ENCODE measurements at places on chromosomes 12 and 14.
A peak's percentile ranks its signal among the peaks of the same experiment; 100 is the strongest.

- DNase-seq, result no peak
These were observed 123.5 kb upstream of the FBXO33 start for GRCh38 chr14:39555749-39556148.

GRCh38 chr12:91256411-91256810, 73.8 kb upstream of the DCN start:
- DNase-seq, result no peak

DNA sequence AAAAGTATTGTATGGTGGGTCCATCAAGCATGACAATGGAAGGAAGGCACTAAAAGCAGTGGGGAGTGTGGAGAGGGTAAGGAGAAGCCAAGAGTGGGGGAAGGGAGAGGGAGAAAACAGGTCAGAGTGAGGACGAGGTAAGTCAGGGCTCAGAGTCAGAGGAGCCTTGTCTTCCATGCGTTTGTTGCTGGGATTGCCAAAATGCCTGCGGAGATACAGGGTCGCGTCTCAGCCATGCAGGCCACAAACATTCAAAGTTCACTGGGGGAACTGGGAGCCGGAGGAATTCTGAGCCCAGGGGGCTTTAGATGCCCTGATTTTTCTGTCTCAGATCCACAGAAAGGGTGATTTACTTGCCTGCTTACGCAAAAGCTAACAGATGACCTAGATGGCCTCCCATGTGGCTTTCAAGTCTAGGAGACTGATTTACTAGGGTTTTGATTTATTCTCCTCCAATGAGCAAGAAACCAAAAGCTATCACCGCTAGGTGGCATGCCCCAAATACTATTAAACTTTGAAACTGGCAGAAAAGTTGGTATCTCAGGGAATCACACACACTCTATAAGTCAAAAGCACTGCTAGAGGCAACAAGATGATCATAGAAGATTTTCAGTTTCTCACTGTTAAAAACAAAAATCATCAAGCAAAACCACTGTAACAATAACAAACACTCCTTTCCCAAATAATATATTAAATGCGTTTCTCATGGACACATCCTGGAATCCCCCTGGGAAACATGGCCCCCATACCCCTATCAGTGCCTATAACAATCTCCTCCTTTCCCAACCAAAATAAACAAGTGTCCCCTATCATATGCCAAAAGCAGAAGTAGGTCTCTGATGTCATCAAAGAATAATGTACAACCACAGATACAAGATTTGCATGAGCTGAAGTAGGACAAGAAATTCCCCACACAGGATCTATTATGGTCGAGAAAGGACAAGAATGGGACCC, 26.6 kb upstream of the MDM1 start:
- peak; percentile 52 for DNase-seq

DNA sequence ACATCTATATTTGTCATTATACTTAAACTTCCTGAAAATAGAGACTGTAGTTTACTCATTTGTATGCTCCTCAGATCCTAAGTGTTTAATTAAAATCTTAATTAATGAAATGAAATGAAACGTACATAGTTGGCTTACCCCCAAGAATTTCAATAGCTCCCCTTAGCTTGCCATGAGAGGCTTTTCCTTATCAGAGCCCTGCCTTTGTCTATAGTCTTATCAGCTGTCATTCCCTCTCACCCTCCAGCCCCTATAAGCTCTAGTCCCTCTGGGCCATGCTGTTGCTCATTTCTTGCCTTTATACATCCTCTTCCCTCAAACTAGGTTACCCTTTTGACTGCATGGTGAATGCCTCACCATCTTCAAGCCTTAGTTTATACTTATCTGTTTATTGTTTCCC, 1.1 kb upstream of the RTRAF start:
- no peak for DNase-seq

DNA sequence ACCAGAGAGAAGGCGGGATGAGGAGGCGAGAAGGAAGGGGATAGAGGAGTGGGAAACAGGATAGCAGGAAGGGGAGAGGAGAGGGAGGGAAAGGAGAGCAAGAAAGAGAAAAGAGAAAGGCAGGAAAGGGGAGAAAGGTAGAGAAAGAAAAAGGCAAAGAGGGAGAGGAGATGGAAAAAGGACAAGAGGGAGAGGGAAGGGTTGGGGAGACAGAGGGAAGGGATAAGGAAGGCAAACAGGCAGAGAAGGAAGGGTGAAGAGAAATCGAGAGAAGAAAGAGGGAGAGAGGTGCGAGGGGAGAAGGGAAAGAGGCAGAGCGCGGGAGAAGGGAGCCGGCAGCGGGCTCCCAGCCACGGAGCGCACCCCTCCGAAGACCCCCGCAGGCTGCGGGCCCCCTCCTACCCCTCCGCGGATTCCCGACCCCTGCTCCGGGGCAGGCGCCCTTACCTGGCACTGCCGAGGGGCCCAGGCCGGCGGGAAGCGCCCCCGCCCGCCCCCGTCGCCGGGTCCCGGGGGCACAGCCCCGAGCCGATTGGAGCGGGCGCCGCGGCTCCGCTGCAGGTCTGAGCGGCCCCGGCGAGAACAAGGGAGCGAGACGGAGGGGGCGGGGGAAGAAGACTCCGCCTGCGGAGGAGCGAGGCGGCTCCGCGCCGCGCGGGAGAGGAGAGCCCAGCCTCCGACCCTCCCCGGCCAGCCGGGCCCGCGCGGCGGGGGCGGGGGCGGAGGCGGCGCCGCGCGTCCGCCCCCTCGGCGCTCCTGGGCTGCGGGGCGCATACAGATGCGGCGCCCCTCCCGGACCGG, at the start of gene CDH24:
CDH24 (minus strand) TSS at position 565 of the 801 bp plus-strand sequence. CDS start 1,787 bp downstream, outside the sequence.
- peak; percentile 64 for DNase-seq

DNA sequence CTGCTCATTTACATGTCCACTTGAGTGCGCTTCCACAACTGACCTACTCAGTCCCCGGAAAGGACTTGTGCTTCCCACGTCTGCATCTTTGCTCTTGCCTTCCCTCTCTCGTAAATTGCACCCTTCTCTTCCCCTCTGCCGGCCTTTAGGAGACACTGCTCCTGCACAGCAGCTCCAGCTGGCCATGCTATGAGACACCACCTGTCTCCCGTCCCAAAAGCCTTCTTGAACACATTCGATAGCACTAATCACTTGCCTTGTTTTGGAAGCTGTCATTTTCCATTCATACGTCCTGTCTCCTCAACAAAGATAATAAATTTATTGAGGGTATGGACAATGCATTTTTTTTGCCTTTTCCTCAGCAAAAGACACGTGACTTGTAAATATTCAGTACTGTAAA, 15.7 kb upstream of the KCNA1 start:
- DNase-seq, result no peak

DNA sequence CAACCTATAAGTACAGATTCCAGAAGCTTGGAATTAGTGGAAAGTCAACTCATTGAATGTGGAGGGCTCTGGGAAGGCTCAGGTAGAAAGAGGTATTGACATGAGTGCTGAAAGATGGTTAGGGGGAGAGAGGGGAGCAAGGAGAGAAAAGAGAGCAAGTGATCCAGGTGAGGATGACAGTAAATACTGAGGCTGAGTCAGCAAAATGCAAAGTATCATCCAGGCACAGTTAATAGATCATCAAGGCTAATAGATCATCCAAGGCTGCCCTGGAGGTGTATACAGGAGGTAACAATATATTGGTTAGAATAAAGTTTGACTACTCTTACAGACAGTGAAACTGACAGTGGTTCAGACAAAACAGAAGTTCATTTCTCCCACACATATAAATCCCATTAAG, 100.5 kb downstream of the TBX5 start:
- no peak for DNase-seq

- DNase-seq, result no peak
These were observed 71.7 kb upstream of the ETV6 start for GRCh38 chr12:11577658-11578260.

- DNase-seq, result no peak
These were observed 51.3 kb downstream of the FAM222A start for GRCh38 chr12:109764776-109765445.

DNA sequence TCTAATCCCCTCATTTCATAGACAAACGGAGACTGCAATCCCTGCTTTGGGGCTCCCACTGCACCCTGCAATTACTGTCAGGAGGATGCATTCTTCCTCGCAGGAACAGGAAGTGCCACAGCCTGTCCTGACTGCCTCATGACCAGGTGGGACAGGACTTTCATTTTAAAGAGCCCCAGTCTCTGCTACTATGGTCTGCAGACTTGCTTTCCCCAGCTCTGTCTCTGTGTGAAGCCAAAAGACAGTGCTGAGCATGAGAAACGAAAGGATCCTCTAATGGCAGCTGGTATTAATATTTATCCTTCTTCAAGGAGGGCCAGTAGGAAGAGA, 60.0 kb upstream of the PNMA1 start:
- no peak for DNase-seq

DNA sequence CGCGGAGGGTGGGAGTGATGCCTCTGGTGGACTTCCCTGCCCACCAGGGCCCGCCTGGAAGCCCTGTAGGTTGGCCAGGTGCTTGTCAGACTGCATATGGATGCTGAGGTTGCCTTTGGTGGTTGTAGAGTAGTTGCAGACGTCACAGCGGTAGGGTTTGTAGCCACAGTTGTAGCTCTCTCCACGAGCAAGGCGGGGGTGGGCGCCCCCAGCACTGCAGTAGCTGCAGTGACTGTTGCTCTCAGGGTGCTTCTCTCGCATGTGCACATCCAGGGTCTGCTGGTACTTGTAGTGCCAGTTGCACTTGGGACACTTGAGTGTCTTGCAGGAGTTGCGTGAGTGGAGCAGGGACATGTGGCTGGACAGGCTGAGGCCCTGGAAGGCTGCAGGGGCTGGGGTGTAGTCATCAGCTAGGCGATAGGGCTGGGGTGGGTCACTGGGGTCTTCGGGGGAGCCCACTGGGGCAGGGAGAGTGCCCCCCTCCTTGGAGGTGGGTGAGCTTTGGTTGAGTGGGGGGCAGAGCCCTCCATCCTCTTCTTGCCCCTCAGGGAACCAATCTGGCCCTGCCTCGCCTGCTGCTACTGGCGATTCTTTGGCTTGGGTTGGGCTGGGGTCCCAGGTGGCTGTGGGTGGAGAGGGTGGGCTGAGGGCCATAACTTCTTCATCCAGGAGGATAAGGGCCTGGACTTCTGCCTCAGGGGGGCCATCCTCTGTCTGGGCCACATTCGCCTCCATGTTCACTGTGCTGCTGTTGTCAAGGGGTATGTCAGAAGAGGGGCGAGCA, 17.7 kb downstream of the ZFHX2 start:
- DNase-seq, result no peak

DNA sequence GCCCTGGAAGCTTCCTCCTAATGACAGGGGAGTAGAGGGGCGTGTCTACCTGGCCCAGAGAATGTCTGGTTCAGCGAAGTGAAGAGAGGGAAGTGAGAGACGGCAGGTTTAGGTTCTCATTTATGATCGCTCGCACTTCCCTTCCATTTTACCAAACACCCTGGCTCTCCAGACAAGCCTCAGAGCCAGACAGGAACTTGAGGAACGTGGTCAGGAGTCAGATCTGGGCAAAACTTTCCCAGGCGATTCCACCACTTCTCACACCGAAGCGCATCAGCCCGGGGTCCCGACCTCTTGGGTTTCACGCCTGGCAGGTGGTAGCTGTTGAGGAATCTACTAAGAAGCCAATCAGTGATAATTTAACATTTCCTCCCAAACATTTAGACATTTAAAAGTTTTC, 21.3 kb downstream of the ACTN1 start:
- no peak for DNase-seq

DNA sequence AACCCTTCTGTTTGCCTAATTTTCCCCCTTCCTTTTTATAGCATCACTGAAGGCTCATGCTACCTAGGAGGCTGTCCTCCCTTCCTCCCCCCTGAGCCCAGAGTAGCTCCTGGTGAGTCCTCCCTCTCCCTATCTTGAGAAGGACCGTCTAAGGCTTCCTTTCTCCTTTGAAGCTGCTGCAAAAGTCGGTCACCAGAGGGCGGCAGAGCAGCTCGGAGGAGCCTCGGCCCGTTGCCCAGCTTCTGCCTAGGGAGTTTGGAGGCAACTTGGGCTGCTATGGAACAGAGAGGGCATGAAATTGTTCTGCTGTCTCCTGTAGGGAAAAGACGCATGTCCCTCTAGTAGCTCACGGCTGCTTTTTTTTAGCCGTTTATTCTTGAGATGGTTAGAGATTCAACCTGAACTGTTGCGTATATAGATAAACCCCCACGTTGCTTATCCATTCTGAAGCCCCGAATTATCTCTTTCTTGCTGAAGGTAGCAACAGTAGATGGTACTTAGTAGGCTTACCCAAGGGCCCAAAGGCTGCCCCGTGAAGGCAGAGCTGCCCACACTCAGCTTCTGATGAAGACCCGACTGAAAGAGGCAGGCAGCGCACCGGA, 5.7 kb downstream of the WNT5B start:
- peak; percentile 82 for DNase-seq

GRCh38 chr14:100032738-100033137, 32.5 kb upstream of the EVL start:
- DNase-seq, result no peak

- DNase-seq, result no peak
These were observed 162.7 kb downstream of the FOXN3 start for GRCh38 chr14:89254166-89254909.

GRCh38 chr12:76137606-76138005, 53.1 kb upstream of the NAP1L1 start:
- no peak for DNase-seq

GRCh38 chr14:75589931-75590330, 11.5 kb downstream of the FLVCR2 start:
- DNase-seq, result no peak

DNA sequence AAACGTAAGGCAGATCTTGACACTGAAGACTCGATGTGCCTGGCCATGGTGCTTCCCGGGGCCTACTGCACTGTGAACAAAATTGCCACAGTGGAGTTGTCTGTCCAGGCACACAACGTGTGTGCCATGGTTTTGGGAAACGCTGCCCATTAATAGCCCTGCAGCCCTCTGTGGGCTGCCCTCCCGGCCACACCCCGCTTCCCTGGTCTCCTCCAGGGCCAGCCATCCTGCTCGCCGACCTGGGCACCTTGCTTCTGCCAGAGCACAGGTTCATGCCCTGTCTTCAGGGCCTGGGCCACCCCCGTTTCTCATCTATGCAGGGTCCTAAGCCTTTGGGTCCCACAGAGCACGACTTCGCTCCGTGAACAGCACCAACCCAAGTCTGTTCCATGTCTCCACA, 18.9 kb downstream of the MEG3 start:
- no peak for DNase-seq

GRCh38 chr12:27344246-27344645, 11.6 kb downstream of the BMAL2 start:
- DNase-seq, result no peak

- no peak for DNase-seq
These were observed 84.3 kb upstream of the NCOR2 start for GRCh38 chr12:124651516-124652273.

All from A549 (cell line).